ENCODE measurements at places on chromosomes 3 and 15.

DNA sequence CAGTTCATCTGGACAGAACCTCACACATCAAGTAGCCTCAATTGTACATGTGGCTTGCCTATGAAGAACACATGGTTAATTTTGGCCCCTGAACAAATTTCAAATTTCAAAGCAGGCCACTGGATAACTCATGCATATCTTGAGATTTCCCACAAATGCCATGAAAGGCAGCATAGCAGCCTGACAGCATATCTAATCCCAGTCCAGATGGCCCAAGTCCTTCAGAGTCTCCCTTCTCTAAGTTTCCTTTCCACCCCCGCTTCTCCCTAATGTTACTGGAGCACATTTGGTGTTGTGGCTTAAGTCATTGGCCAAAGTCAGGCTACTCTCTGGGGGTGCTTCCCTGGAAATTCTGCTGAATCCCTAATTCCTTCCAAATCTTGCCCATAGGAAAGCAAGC, 53.8 kb upstream of the COL6A6 start:
- no peak for DNase-seq

- no peak for DNase-seq
Measured at GRCh38 chr3:52119826-52120225, 34.4 kb downstream of the POC1A start.

GRCh38 chr3:108380128-108380795, 83.9 kb downstream of the HHLA2 start:
- DNase-seq, result no peak

- no peak for DNase-seq
Measured at GRCh38 chr15:65862682-65863081, 6.6 kb upstream of the RAB11A start.

- DNase-seq, result peak; percentile 72
Measured at GRCh38 chr15:74375303-74375693, 7.9 kb upstream of the CYP11A1 start.

DNA sequence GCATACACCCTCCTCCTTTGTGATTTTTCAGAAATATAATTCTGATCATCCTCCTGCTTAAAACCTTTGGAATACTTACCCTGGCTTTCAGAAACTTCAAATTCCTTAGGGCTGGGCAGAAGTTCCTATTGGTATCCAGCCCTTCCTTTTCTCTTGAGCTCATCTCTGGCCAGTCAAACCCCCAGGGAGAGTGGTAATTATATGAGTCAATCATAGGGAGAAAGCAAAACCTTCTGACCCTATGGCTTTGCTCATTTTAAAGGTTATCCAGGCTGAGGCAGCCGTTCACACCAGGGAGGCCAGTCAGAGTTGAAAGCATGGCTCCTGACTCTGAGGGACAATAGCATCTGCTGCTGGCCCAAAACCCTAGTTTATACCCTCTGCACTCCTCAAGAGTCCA, 23.9 kb upstream of the CTNNB1 start:
- no peak for DNase-seq

- DNase-seq, result no peak
Measured at GRCh38 chr3:54578417-54578816, 349.4 kb downstream of the LRTM1 start.

- DNase-seq, result no peak
Measured at GRCh38 chr3:187401856-187402255, 33.7 kb downstream of the RTP4 start.

- no peak for DNase-seq
Measured at GRCh38 chr3:49020330-49021212, 1.4 kb upstream of the NDUFAF3 start.

DNA sequence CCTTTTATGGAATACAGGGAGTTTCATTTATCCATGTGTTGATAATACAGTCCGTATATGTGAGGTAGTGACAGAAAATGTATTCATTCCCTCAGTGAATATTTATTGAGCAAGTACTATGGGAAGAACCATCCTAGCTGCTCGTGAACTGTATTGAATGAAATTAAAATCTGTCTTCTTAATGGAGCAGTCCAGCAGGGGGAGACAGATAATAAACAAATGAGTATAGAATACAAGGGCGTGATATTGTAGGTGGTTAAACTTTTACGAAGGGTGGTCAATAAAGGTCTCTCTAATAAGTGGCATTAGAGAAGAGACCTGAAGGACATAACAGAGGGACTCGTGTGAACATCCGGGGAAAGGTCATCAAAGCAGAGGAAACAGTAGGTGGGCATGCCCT, 62.7 kb upstream of the OSTN start:
- no peak for DNase-seq

DNA sequence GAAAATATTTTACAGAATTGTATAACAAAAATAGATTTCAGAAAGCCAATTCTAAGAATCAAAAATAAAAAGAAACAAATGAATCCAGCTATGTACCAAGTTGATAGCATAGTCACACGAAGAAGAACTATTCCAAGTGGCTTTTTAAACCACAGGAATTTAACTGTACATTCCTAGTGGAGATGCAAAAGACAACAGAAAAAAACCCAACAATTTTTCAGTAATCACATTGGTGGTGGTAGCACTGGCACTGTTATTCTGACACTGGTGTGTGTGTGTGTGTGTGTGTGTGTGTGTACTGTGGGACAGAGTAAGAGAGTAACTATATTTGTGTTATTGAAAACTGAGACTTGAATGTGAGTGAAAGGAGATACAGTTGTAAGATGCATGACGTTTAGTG, 9.1 kb downstream of the BFSP2 start:
- DNase-seq, result no peak

- DNase-seq, result no peak
Measured at GRCh38 chr3:5270666-5271371, 83.3 kb downstream of the EDEM1 start.

DNA sequence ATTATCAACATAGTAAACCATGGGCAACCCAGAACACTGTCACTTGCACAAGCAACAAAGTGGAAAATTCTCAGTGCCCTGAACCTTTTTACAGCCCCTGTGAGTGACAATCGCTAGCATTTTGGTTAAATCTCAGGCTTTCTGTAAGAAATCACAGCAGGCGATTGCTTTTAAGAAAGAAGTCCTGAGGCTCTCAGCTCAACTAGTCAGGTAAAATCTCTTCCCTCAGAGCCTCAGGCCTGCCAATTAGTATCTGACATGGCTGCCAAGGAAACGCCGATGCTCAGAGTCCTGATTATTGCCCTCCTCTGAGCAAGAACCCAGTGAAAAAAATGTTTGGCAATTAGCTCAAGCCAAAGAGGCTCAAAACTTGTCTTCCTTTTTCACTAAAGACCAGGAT, 530.8 kb downstream of the DIPK2A start:
- DNase-seq, result no peak

GRCh38 chr15:67998599-67999133, 55.4 kb upstream of the PIAS1 start:
- DNase-seq, result no peak

GRCh38 chr15:41778521-41778920, 4.2 kb downstream of the MAPKBP1 start:
- DNase-seq, result no peak

GRCh38 chr3:72627271-72627670, 221.0 kb downstream of the SHQ1 start:
- DNase-seq, result no peak

DNA sequence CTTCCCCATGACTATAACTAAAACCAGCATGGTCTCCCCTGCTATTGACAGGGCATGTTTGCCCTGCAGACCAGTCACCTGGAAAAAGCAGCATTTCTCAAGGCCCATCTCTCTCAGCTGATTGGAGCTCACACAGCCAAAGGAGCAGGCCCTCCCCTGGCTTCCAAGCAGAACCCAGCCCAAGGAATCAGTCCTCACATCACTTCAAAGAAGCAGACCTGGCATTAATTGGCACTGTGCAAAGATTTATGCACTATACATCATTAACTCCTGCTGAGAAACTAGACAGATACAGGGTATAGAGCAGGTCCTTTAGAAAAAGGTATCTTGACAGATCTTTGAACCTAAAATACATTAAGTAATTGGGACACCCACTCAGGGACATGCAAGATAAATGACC, 323.8 kb upstream of the PPP2R3A start:
- no peak for DNase-seq

DNA sequence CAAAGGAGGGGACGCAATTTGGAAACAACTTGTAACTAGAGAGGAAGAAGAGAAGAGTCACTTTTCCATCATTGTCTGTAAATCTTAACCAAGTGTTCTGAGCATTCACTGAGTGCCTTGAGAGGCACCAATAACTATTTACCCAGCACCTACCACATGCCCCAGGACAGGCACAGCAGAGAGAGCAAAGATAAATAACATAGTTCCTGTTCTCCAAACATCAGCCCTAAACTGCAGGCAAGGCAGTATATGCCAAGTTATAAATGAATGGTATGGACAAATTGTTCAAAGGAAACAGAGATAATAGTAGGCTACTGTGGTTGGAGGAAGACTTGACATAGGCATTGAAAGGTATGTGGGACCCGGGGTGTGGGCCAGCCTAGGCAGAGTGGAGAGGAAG, 45.6 kb downstream of the ITGB5 start:
- DNase-seq, result no peak

- DNase-seq, result no peak
Measured at GRCh38 chr3:84946240-84946639, 12.5 kb upstream of the CADM2 start.

GRCh38 chr3:117407317-117407716, 697.7 kb downstream of the TUSC7 start:
- no peak for DNase-seq

- DNase-seq, result no peak
Measured at GRCh38 chr15:28191832-28192231, 92.7 kb upstream of the OCA2 start.

GRCh38 chr3:31503456-31503855, 29.3 kb upstream of the STT3B start:
- DNase-seq, result no peak

GRCh38 chr15:82566690-82567089, 26.4 kb upstream of the RPS17 start:
- DNase-seq, result no peak

- no peak for DNase-seq
Measured at GRCh38 chr15:83767741-83768140, 113.8 kb downstream of the ADAMTSL3 start.

- DNase-seq, result no peak
Measured at GRCh38 chr3:185717121-185717520, 107.7 kb downstream of the IGF2BP2 start.

DNA sequence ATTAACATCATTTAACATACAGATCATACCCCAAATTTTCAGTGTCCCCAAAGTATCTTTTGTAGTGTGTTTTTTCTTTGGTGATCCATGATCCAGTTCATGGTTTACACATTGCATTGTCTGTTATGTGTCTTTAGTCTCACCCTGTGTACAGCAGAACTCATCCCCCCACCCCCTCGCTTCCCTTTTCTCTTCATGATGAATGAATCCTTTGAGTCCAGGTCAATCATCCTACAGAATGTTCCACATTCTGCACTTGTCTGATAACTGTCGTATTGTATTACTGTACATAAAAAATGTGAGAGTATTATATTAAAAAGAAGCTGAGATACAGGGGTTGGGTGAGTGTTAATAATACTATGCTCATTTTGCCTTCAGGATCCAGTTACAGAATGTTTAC, 14.6 kb upstream of the NIT2 start:
- no peak for DNase-seq

DNA sequence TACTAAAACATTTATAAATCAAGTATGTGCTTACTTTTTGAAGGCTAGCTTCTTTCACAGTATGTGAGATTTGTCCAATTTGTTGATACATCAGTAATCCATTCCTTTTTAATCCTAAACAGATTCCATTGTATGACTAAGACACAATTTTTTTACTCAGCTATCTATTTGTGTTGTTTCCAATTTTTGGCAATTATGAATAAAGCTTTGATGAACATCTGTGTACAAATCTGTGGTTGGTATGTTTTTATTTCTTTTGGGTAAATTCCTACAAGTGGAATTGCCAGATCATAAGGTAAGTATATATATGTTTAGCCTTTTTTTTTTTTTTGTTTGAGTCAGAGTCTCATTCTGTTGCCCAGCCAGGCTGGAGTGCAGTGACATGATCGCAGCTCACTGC, 56.2 kb upstream of the VEPH1 start:
- no peak for DNase-seq

- DNase-seq, result no peak
Measured at GRCh38 chr3:4994823-4995499, 15.7 kb downstream of the BHLHE40 start.

DNA sequence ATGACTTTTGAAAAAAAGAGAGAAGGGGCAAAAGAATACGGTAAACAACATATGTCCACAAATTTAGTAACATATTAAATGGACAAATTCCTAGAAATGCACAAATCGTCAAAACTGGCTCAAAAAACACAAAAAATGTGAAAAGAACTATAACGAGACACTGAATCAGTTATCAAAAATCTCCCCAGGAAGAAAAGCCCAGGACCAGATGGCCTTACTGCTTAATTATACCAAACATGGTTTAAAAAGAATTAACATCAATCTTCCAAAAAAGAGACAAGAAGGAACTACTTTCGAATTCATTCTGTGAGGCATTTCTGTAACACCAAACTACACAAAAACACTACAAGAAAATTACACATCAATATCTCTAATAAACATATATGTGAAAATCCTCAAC, 117.4 kb downstream of the STAG1 start:
- DNase-seq, result no peak

GRCh38 chr15:72994534-72995177, 57.6 kb upstream of the NEO1 start:
- no peak for DNase-seq

DNA sequence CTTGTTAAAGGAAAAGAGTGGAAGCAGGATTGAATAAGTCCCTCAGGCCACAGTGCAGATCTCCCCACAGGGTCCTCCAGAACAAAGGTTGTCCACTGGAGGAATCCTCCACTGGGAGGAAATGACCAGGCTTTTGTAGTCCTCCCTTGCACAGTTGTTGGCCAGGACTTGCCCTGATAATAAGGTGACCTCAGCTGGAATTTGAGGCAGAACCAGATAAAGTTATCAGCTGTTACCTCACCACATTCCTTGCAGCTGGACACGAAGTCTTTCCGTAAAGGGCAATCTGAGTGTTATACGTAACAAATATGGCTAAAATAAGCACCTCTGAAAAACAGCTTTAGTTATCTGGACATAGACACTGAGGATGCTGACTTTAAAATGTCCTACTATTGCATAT, 83.5 kb upstream of the NAALADL2 start:
- DNase-seq, result no peak

DNA sequence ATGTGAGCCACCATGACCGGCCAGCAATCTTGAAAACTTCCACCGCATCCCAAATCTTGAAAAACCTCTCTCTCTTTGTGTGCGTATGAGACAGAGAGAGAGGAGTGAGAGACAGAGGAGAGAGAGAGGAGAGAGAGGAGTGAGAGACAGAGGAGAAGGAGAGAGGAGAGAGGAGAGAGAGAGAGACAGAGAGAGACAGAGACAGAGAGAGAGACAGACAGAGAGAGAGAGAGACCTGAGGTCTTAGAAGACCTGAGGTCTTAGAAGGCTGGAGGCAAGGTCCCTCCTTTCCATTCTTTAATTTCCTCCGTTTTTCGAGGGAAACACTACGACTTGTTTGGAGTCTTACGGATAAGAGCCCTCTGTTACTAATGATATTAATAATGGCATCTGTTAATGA, 39.5 kb downstream of the TMEM40 start:
- no peak for DNase-seq

GRCh38 chr3:47976135-47976732, 40.0 kb downstream of the MAP4 start:
- DNase-seq, result no peak

- DNase-seq, result no peak
Measured at GRCh38 chr3:114454551-114455251, 160.9 kb downstream of the TIGIT start.

Data from stimulated activated CD8-positive, alpha-beta memory T cell treated with anti-CD3 and anti-CD28 coated beads, Interleukin-2, amount 100 ng/mL, for 48 hours (primary cell).